SK-N-DZ (cell line): ENCODE measurements at places on chromosomes 5 and 9.

DNA sequence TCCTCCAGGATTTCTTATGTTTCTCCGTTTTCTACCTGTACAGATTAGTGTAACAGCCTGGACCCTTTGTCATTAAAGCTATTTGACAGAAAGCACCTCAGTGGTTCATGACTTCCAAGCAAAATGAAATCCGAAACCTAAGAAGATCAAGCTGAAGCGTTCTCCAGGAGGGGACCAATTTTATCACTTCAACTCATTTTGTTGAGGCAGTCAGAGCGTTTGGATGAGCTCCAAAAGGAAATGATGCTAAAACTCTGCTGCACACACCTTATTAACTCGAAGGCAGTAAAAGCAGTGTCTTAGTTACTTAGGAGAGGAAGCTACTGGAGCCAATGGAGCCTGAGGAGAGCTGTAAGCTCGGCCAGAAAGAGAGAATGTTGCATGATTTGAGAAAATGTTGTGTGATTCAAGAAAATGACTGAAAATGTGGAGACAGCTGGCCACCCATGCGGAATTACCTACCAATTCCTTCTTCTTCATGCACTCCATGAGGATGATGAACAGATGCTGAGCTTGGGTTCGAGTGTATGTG, 346.7 kb upstream of the KLF9 start:
- peak; percentile 18 for DNase-seq

DNA sequence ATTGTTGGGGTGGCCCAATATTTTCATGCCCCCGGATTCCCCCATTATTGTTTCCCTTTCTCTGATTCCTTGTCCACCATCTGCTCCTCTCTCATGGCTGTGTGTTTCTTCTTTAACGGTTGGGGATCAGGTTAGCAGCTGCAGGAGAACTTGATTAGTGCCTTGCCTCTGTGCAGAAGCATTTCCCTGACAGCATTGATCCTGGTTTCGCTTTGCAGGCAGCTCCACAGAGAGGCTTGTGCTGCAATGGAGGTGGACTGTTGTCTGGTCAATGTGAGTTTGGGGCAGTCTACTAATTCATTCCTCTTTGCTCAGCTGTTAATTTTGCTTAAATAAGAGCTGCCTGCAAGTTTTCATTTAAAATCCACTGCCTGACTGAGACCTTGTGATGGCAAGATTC, 32.5 kb upstream of the SSBP2 start:
- peak; percentile 59 for DNase-seq

GRCh38 chr9:109926421-109926869, 146.4 kb downstream of the PALM2AKAP2 start:
- DNase-seq, result no peak

DNA sequence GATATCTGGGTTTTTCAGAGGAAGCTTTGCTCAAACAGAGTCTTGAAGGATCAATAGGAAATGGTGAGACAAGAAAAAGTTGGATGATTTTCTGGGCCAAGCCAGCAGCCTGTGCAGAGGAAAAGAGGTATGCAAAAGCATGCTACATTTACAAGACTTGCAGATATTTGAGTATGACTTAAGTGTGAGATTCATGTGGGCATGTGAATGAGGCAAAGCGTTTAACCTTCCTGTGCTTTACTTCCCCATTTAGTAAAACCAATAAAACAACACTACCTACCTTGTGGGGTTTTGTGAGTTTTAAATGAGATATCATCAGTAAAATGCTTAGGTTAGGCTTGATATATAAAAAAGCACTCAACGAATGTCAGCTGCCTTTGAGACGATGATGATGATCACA, 58.1 kb downstream of the PIP5K1B start:
- DNase-seq, result no peak

- DNase-seq, result no peak
Measured at GRCh38 chr9:124149992-124150391, 107.8 kb upstream of the NEK6 start.

DNA sequence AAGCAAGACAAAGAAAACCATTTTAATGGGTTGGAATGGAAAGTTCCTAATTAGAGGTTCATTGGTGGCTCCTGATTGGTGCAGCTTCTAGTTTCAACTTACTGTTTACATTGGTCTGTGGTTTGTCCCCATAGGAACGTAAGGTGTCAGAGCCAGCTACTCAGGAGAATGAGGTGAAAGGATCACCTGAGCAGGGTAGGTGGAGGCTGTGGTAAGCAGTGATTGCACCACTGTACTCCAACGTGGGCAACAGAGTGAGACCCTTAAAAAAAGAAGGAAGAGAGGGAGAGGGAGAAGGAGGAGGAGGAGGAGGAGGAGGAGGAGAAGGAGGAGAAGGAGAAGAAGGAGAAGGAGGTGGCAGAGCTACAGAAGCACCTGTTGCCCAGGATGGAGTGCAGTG, 30.4 kb downstream of the KCNIP1 start:
- DNase-seq, result no peak

DNA sequence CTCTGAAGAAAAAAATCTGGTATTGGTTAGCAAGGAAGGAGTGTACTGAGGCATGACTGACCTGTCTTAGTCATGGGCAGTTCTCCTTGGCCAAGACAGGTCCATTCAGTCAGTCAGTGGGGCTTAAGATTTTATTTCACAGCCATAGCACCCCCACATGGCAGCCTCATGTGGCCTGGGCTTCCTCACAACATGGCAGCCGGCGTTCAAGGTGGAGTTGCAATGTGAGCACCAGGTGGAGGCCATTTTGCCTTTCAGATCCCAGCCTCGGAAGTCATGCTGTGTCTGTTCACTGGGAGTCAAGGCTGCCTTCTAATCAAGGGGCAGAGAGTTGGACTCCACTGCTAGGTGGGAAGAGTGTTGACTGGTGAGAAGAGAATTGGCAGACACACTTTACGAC, 10.3 kb upstream of the CARD19 start:
- DNase-seq, result no peak

GRCh38 chr9:134049236-134049635, 18.6 kb downstream of the BRD3 start:
- no peak for DNase-seq

DNA sequence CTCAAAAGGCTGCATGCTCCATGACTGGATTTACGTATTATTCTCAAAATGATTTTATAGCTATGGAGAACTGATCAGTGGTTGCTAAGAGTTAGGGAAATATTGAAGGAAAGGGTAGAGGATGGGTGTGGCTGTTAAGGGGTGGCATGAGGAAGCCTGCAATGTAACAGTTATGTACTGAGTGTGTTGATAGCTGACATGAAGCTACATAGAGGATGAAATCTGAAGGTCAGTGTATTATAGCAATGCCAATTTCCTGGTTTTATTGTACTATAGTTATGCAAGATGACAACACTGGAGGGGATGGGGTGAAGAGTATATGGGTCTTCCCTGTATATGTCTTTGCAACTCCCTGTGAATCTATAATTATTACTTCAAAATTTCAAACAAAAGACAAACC, 51.0 kb downstream of the TMEM245 start:
- no peak for DNase-seq

DNA sequence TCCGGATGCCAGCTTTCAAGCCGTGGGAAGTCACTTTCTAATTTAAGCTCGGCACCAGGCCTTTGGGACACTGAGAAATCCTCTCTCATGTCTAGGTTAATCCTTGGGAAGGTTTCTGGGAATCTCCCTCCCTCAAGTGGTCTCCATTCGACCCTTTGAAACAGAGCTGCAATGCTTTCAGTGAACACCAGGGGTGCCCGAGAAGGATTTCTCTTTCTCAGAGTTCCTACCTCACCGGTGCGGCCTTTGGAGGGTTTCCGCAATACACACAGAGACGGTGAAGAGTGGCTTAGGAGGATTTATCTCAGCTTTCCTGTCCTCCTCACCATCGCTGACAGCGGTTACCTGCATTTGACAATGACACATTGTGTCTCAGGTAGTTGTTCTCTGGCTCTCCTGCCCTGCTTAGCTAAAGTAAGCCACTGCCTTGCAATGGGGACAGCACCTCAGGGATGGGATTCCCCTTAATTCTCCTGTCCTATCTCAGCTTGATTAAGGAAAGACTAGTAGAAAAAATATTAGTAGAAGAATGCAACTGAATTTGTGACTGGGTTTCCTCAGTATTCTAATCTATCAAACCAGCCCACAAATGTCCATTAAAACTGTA, 180.6 kb downstream of the GABRG2 start:
- DNase-seq, result peak; percentile 13

DNA sequence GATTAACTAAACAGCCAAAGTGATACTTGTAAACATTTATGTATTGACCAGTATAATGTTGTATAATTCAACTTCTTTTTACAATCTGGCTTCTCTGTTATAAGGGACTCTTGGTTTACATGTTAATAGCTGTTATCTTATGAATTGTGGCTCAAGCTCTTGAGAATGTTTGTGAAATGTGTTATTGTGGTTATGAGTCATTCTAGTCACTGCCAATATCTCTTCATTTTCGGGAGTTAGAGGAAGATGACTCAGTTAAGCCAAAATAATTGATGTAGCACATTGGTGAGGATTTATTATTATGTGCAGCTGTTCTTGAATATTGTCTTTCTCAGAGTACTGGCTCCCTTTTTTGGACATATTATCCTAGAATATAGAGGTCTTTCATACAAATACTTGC, 655.2 kb upstream of the RIOK2 start:
- no peak for DNase-seq

- no peak for DNase-seq
Measured at GRCh38 chr5:135223891-135224625, 175.0 kb downstream of the MACROH2A1 start.

- DNase-seq, result no peak
Measured at GRCh38 chr5:143583409-143583808, 179.9 kb upstream of the NR3C1 start.

GRCh38 chr5:158485604-158486081, 614.1 kb downstream of the EBF1 start:
- no peak for DNase-seq

- peak; percentile 72 for DNase-seq
Measured at GRCh38 chr5:168047043-168047668, 244.3 kb upstream of the WWC1 start.

- no peak for DNase-seq
Measured at GRCh38 chr5:61119066-61119465, 43.2 kb downstream of the SMIM15 start.

DNA sequence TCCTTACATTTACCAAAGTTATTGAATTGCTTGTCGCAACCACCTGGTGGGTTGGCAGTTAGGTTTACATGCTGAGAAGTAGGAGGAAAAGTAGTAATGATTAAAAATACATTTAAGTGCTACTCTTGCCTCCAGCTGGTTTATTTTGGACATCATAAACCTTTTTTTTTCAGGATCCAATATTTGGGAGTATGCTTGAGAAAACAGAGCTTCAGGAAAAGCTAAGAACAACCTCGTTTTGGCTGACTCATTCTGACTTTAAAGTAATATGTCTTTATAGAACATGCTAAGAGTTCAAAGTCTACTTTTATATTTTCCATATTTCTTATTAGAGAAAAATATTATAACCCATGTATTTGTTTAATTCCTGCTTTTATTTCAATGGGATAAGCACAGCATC, 41.7 kb upstream of the BNC2 start:
- DNase-seq, result no peak

DNA sequence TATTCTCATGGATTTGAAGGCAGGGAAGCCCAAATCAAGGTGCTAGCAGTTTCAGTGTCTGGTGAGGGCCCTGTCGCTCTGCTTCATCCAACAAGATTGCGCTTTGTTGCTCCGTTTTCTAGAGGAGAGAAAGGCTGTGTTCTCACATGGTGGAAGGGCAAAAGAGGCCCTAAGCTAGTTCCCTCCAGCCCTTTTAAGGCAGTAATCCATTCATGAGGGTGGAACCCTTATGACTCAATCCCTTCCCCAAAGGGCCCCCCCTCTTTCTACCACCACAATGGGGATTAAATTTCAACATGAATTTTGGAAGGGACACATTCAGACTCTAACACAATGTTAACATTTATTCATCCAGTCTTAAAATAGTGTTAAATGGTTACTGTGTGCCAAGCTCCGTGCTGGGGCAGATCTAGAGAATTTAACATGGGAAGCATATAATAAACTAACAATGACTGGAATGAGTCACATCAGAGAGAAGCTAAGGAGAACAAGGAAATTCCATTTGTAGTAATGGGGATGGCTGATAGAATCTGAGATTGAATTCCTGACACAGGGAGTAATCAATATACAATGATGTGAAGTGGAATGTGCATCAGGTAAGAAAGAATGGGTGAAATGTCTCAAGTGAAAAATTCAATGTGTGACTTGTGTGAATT, 382.8 kb upstream of the ZNF608 start:
- no peak for DNase-seq

- DNase-seq, result no peak
Measured at GRCh38 chr5:11483630-11484029, 420.6 kb downstream of the CTNND2 start.

- no peak for DNase-seq
Measured at GRCh38 chr5:7857926-7858632, 7.1 kb upstream of the CFAP90 start.

DNA sequence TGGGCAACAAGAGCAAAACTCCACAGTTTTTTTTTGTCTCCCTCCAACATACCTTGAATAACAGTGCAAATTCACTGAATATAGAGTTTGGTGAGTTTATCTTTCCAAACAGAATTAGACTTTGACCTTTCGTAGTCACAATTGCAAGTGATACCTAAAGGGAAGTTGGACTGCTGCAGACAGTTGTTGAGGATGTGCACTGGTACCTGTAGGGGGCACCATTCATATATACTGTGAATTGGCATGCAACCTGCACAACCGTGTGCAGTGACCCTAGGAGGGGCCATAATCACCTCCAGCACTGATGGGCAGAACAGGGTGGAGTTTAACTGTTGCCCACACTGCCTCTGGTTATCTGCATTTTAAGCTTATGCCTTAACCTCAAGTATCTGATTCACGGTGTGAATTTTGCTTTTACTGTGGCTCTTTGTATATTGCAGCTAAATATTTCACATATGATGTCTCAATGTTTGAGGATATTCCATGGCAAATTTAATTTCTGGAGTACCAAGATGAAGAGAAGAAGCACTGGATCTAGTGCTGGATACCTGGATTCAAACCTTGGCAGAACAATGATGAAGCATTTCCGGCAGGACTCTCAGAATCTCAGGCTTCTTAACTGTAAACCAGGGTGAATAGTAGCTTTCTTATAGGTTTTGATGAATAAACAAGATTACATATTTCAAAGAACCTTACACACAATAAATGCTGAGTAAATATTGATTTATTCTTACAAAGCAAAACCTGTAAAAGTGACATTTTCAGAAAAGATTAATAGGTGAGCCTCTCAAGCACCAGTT, 144.3 kb downstream of the ACTBL2 start:
- DNase-seq, result peak; percentile 9

- no peak for DNase-seq
Measured at GRCh38 chr9:120438836-120439546, 141.0 kb downstream of the CDK5RAP2 start.

- no peak for DNase-seq
Measured at GRCh38 chr5:176897263-176897662, 1.9 kb downstream of the HK3 start.

- DNase-seq, result no peak
Measured at GRCh38 chr9:130089141-130089540, 35.4 kb downstream of the GPR107 start.

DNA sequence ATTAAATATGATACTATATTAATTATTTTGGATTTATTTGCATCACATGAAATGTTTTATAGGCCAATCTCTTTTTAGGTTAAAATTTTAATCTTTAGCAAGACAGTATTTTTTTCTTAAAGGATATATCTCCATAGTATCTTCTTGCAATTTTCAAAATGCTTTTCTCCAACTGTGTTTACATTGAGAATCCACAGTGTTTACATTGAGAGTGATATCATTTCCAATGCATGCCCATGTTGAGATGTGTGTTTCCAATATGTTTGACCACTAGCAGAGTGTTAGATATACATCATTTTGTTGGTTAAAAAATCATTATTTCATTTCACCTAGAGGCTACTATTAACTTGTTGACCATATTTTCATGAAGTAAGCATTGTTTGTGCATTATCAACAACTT, 17.3 kb downstream of the VCAN start:
- DNase-seq, result no peak
